Kidney tubule cell (primary cell): ENCODE measurements at places on chromosomes 13 and 19.

DNA sequence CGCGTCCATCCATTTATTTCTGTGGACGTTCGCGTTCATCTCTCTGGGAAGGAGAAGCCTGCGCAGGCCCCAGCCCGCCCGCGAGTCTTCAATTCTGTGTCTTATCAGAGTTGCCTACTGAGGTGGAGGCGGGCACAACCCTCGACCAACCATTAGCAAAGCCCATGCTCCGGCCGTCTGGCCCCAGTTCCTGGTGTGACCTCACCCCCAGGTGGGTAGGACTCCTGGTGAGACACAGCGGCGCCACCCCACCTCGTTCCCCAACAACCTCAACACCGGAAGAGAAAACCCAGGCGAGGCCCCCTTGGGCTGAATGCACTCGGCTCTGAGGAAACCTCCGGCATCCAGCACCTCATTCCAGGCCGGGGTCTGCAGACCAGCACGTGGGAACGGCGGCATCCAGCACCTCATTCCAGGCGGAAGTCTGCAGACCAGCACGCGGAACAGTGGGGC, 14.7 kb downstream of the ZNF787 start:
- DNase-seq: no peak

GRCh38 chr13:77477299-77477848, 58.1 kb upstream of the SCEL start:
- peak; percentile 65 for DNase-seq

- DNase-seq: no peak
Observed at GRCh38 chr13:79867254-79867653, 386.3 kb downstream of the NDFIP2 start.

- DNase-seq: no peak
Observed at GRCh38 chr13:85095418-85096272, 703.6 kb downstream of the SLITRK6 start.

- peak; percentile 46 for DNase-seq
Observed at GRCh38 chr13:46903748-46904147, 6.9 kb upstream of the HTR2A start.

GRCh38 chr13:79194272-79194671, 211.8 kb downstream of the RBM26 start:
- DNase-seq: no peak

- peak; percentile 71 for DNase-seq
Observed at GRCh38 chr13:74074723-74075122, 59.5 kb downstream of the KLF12 start.

- DNase-seq: peak; percentile 98
Observed at GRCh38 chr13:34156841-34157365, 339.0 kb downstream of the RFC3 start.

DNA sequence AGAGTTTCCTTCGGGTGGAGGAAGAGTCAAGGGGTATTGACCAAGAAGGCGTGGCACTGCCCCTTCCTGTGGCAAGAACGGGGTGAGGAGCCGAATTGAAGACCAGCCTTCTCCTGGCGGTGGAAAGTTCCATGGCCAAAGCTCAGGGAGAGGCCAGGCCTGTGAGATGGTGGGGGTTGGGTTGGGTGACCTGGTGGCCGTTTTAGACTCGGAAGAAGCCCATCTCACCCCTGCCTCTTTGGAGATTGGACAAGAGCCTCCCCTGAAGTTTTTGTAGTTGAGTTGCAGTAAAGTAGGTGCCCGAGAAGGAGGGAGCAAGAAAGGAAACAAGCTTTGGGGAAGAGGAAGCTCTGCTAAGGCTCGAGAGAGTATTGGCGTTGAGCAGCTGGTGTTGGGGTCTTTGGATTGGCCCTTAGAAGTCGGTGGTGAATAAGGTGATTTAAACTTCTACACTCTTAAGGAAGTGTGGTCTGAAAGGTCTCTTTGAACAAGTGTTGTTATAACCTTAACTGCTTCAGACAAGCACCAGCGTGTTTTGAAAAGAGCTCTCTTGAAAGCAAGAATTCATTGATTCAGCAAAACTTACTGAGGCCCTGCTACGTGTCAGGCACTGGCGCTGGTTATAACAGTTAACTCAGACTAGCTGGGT, 964 bp downstream of the SPINT2 start:
- peak; percentile 59 for DNase-seq

DNA sequence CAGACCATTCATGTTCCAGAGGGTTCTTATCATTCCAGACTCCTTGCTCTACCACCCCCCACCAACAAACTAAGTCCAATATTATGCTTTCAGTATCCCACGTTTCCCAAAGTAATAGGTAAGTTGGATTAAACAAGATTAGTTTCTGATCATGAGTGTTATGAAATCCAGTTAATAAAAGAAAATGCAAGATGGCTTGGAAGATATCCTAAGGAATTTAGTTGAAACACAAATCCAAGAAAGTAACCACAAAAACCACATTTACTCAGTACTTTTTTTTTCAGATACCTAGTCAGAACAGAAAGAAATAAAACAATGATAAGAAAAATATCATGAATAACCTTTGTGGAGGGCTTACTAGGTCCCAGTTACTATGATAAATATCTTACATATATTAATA, 119.4 kb upstream of the MIR17HG start:
- DNase-seq: no peak

DNA sequence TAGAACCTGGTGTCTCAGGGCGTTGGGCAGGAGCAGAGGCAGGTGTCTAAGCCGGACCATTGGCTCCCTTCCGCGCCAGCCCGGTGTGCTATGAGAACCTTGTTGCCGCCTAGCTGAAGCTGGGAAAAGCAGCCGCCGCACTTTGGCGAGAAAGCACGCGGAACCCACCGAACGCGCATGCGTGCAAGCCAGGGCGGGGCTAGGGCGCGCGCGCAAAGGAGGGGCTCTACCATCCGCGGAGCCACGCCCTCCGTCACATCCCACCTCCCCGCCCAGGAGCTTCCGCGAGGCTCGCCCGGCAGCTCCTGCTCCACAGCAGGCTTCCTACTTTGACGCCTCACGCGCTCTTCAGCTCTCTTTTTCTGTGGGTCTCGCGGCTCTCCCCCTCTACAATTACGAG, 51.3 kb downstream of the WDR87 start:
- peak; percentile 67 for DNase-seq

GRCh38 chr19:370641-371330, 26.2 kb upstream of the MIER2 start:
- no peak for DNase-seq

- no peak for DNase-seq
Observed at GRCh38 chr19:13790354-13790753, 4.9 kb upstream of the ZSWIM4 start.

GRCh38 chr13:39347926-39348901, 254.8 kb downstream of the LHFPL6 start:
- no peak for DNase-seq

GRCh38 chr19:36772311-36773222, at the start of gene ZNF850:
Gene ZNF850 (minus strand): TSS chr19:36772807. CDS start chr19:36762606, 10,201 bp downstream.
- peak; percentile 94 for DNase-seq

DNA sequence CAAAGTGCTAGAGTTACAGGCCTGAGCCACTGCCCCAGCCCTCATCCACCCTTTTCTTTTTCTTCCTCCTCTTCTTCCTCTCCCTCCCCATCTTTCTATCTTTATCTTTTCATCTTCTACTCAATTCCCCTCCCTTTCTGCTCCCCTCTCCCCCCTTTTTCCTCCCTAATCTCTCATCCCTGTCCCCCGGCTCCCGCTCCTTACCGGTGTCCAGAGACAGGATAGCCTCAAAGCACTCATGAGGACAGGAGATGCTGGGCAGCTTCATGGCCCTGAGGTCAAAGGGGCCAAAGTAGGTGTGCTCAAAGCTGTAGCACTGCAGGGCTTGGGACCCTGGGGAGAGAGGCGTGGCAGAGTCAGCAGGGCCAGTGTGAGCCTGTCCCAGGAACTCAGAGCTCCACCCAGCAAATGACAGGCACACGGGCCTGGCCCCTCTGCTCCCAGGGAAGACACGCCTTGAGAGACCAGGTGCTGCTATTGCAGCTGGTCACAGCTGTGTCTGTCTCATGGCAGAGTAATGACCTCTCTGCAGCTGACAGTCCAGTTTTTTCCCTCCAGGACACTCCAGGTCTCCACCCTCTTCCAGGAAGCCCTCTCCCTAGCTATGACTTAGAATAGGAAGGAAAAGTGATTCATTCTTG, 2.6 kb downstream of the LYPD5 start:
- DNase-seq: peak; percentile 13

GRCh38 chr13:34358811-34359513, 541.0 kb downstream of the RFC3 start:
- peak; percentile 87 for DNase-seq

DNA sequence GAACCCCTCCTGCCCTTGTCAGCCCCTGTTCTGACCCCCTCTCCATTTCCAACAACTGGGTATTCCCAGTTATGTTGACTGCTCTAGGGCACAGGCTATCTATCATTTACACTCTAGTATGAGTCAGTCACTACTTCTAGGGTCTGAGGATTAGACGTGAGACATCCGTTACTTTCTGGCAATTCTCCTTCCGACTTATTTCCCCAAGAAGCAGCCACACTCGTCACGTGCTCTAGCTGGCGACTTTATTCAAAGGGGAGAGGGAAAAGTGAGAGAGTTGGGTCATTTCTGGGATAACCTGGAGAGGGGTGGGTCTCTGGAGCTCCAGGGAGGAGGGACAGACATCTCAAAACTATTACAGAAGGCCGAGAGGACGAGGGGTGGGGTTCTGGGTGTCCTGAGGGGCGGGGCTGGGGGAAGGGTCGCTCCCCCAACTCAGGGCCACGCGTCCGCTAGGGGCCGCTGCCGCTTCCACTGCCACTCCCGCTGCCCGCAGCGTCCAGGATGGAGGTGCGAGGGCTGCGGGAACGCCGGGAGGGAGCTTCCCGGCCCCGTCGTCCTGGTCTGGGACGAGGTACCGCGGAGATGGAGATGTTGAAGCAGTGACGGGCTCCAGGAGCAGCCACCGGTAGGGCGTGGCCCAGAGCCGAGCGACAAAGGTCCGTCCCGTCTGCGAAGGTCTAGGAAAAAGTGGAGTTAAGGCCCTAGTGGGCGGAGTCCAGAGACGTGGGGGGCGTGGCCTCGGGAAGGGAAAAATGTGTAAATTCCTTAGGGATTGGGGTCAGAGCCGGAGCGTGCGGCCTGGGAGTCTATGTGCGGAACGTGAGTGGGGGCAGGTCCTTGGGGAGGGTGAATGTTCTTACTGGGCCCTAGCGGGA, 8.9 kb downstream of the RTBDN start:
- no peak for DNase-seq

- DNase-seq: no peak
Observed at GRCh38 chr19:47377801-47378200, 28.7 kb downstream of the DHX34 start.

DNA sequence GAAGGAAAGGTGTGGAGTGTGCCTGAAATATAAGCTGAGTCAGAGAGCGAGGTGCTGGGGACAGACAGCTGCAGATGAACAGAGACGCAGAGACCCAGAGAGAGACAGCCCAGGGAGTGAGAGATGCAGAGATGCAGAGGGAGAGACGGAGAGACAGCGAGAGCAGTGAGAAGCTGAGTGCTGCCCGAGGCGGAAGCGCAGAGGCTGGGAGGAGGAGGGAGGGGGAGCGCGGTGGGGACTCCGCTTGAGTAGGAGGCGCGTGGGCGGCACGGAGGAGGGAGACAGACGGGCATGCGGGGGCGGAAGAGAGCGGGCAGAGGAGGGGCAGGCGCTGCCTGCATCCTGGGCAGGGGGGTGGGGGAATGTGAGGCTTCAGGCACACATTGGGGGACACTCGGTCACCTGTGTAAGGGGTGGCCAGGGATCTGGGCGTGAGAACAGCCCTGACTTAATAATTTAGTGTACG, 25.7 kb downstream of the SLC8A2 start:
- peak; percentile 48 for DNase-seq

GRCh38 chr19:54383330-54383729, 18.6 kb upstream of the LAIR1 start:
- no peak for DNase-seq

DNA sequence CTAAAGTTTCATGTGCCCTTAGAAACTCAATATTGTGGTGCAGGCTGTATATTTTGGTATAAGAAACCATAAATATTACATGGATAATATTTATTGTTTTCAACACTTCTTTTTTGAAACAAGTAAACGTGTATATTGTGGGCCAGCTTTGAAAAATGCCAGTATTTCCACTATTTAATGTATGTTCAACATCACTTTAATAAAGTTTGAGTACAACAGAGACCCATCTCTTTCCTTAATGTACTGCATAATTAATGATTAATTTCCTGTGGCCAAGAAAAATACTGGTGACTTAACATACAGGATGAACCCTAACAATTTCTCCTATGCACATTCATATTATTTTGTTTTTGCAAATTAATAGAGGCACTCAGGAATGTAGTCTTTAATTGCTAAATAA, 2891.5 kb downstream of the PCDH9 start:
- DNase-seq: no peak

GRCh38 chr13:27793507-27794367, 1.5 kb downstream of the GSX1 start:
- no peak for DNase-seq

- DNase-seq: peak; percentile 29
Observed at GRCh38 chr13:73759434-73759833, 374.8 kb downstream of the KLF12 start.

DNA sequence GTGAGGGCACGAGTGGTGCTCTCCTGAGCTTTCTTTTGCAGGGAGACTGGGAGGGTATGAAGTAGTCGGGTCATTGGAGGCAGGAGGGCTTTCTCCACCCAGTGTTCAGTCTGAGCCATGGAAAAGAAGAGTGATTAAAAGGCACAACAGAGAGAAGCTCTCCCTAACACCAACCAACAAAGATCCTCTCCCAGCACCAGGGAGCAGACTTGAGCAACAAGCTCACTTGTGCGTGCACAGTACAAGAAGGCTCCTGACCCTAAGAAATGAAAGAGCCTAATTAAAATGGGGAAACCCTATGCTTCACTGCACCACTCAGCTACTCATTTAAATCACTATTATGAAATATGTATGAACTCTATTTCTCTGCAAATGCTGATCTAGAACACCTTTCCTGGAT, 276.3 kb upstream of the SOX21 start:
- DNase-seq: no peak

GRCh38 chr13:50588491-50589130, 254.9 kb downstream of the DLEU7 start:
- peak; percentile 9 for DNase-seq

DNA sequence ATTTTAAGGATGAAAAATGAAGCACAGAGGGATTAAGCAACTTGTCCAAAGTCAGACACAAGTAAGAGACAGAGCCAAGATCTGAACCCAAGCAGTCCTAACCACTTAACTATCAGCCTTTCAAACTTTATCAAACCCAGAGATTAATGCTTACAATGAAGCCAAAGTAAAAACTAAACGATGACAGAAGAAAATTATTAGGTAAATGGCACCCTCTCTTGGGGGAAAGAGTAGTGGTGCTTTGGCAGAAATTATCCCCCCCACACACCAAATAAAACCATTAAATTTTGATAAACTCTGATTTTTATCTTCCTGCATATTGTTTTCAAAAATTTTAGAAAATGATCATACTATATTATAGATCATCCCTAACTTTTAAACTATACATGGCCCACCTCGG, 329.2 kb downstream of the SLC7A1 start:
- no peak for DNase-seq

DNA sequence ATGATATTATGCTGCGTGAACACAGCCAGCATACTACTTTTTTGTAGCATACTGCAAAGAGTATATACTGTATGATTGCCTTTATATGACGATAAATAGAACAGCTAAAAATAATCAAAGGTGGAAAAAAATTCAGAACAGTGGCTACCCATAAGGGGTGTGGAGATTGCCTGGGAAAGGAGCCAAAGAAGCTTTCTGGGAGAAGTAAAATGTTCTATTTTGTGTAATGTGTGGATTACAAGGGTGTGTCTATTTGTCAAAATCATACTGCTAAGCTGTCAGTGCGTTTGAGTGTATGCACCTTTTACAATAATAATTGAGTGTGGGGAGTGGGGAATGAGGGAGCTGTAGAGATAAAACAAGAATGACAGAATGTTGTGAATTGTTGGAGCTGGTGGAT, 45.2 kb upstream of the MTIF3 start:
- no peak for DNase-seq
